Posterior vena cava (tissue), 2 donors: ENCODE measurements at places on chromosomes 7 and 10. TPM values are rescaled to one million over a fixed set of nuclear protein-coding genes. Genes with fewer than 3 reads are reported as not detected.

The TMEM178B gene
- 1.2 TPM for total RNA-seq

- DNase-seq: no peak
Measured at GRCh38 chr10:69802424-69803161, 887 bp downstream of the COL13A1 start.

GRCh38 chr10:33095867-33096815 lies 138.1 kb upstream of the ITGB1 start:
- no peak for DNase-seq

DNA sequence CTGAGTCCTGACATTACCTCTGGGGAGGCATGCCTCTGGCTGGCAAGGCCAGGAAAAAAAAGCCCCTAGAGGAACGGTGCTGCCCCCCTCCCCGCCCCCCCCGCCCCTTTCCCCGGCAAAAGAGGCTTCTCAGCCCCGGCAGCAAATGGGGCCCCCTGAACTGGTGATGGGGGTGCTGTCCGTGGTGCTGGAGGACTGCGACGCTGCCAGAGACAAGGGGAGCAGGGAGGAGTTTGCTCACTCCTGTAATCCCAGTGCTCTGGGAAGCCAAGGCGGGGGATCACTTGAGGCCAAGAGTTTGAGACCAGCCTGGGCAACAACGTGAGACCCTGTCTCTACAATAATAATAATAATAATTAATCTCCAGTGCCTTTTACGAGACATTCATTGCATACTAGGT lies 23.7 kb downstream of the SRRM3 start:
- DNase-seq: no peak

DNA sequence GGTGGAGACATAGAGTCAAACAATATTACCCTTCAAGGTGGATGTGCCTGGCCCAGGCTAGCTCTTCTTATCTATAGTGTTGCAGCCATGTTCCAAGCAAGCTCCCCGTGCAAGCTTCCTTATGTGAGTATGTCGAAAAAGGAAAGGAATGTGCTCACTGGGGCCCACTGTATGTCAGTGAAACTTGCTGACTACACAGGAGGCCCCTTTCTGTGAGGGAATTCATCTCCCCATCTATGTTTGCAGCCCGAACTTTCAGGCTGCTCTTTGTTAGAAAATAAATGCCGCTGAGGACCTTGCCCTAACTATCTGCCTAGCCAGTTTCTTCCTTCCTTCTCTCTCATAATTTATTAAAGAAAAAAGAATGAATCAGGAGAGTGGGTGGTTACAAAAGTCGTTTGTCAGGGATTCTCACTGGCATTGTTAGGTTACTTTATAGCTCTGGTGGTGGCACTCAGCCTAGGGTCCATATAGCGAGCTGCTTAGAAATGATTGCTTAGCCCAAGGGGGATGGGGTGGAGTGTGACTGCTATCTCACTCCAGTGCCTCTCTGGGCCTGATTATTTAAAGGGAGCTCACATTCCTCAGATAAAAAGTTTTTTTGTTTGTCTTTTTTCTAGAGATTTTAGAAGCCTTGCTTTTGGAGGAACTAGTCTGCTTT lies 302.1 kb downstream of the ABCA13 start:
- DNase-seq: no peak

DNA sequence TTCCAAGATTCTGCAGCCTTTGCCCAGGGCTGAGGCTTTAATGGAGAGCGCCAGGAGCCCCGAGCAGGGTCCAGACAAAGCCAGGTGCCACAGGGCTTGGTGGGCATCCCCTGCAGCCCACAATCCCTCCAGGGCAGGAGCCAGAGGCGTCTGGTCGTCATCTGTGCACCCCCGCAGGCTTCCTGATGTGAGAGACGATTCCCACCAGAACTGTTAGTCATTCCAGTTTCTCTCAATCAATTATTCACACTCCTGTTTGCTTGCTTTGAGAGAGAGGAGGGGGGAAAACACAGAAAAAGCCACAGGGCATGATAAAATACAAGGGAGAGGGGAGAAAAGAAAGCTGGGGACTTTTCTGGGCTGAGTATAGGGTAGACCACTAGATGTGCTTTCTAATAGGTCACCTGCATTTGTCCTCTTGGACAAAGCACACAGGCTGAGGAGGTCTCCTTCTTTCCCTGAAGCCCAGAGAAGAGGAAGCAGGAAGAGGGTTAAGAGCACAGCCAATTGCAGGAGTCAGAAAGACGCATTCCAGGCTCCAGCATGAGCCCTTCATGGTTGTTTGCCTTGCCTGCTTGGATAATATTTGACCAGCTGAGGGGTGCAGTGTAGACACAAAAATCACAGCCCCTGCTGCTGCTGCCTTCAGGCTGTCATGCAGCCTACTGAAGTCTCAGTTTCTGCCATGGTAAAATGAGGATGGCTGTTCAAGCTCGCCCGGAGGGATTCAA lies 194.4 kb downstream of the PLXNA4 start:
- DNase-seq: no peak

- DNase-seq: no peak
Measured at GRCh38 chr7:3246127-3246526, 54.9 kb upstream of the SDK1 start.

GRCh38 chr7:110943701-110944345 lies 147.1 kb upstream of the LRRN3 start:
- no peak for DNase-seq

- DNase-seq: no peak
Measured at GRCh38 chr7:140440593-140440992, 36.7 kb downstream of the RAB19 start.

GRCh38 chr7:138091032-138091431 lies 14.8 kb downstream of the AKR1D1 start:
- no peak for DNase-seq

DNA sequence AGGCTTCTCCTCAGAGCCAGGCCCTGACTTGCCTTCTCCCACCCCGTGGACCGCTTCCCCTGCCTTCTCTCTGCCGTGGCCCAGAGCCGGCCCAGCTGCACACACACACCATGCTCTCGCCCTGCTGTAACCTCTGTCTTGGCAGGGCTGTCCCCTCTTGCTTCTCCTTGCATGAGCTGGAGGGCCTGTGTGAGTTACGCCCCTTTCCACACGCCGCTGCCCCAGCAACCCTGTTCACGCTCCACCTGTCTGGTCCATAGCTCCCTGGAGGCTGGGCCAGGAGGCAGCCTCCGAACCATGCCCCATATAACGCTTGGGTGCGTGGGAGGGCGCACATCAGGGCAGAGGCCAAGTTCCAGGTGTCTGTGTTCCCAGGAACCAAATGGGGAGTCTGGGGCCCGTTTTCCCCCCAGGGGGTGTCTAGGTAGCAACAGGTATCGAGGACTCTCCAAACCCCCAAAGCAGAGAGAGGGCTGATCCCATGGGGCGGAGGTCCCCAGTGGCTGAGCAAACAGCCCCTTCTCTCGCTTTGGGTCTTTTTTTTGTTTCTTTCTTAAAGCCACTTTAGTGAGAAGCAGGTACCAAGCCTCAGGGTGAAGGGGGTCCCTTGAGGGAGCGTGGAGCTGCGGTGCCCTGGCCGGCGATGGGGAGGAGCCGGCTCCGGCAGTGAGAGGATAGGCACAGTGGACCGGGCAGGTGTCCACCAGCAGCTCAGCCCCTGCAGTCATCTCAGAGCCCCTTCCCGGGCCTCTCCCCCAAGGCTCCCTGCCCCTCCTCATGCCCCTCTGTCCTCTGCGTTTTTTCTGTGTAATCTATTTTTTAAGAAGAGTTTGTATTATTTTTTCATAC lies 38.0 kb downstream of the LIMK1 start:
- no peak for DNase-seq

The PSD gene
- total RNA-seq: 0.24 TPM

The CLEC2L gene
- not detected for total RNA-seq

GRCh38 chr10:89304026-89304425 lies 2.2 kb downstream of the IFIT2 start:
- DNase-seq: no peak

DNA sequence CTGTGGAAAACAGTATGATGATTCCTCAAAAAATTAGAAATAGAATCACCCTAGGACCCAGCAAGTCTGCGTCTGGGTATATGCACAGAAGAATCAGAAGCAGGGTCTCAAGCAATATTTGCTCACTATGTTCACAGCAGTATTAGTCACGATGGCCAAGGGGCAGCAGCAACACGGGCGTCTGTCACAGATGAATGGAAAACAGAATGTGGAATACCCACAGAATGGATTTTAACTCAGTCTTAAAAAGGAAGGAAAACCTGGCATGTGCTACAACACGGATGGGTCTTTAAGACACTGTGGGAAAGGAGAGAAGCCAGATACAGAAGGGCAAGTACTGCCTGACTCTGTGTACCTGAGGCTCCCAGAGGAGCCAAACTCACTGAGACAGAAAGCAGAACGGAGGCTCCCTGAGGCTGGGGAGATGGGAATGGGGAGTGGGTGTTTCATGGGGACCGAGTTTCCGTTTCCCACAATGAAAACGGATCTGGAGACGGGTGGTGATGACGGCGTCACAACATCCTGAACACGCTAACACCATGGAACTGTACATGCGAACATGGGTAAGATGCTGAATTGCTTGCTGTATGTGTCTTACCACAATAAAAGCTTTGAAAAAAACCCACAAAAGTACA lies 36.7 kb upstream of the INPP5A start:
- DNase-seq: no peak

The WNT8B gene
- not detected for total RNA-seq

GRCh38 chr10:114026189-114027040 lies 17.3 kb upstream of the ADRB1 start:
- DNase-seq: no peak

- no peak for DNase-seq
Measured at GRCh38 chr7:158957921-158958491, 101.6 kb downstream of the DYNC2I1 start.

The CYP3A4 gene
- not detected for total RNA-seq

The HOXA1 gene
- total RNA-seq: 0.97 TPM

DNA sequence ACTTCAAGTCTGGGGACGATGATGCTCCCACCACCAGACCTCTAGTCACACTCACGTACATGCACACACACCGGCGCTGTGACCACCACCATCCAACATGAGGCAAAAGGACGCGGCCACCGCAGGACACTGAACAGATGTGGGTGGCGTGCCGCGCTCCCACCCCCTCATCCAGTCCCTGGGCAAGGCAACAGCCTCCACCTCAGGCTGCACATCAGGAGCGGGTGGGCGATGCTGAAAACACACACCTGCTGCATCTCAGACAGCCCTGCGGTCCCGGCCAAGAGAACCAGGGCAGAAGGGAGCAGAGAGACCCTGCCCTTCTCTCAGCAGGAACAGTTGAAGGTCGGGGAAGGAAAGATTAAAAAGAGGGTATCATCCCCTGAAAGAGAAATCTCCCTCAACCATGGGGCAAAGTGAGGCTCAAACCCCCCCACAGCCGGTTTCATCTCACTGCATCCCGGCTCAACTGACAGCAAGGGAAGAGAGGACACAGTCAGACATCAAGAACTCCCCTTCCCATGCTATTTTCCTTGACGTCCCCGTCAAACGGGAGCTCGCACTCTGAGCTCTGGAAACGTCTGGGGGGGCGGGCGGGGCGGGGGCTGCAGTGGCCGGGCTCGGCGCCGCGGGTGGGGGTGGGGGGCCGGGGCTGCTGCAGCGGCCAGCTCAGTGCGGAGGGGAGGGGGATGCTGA lies 1.1 kb downstream of the CAMK2G start:
- DNase-seq: no peak

The CREB5 gene
- 21.9 TPM for total RNA-seq

GRCh38 chr10:53569455-53569854 lies 796.9 kb upstream of the MBL2 start:
- no peak for DNase-seq

The ARHGEF35 gene
- 7.7 TPM for total RNA-seq

DNA sequence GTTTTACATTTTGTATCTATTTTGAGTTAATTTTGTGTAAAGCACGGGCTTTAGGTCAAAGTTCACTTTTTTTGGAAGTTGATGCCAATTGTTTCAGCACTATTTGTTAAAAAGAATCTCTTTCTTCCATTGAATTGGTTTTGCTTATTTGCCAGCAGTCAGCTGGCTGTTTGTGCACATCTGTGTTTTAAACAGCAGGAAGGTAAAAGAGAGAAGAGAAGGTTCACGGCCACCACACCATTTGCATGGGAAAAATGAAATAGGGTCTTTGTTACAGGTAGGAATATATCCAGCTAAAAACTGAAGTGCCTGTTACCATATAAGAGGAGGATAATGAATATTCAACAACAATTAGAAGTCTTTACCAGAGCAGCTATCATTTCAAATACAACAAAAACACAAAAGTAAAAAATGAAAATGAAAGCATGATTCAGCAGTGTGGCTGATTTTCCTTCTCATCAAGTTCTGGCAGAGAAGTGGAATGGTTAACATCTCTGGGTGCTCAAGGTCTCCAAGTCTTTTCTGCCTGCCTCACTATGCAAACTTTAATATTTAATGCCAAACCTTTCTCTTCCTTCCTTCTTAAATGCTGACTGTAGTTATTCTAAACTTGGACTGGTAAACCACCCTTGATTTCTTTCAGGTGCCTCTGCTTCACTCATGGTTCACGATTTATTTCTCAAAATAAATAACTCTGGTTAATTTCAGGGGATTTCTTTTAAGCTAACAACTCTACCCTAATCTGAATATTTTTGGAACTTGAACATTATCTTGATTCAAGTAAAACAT lies 841.5 kb downstream of the GRM8 start:
- no peak for DNase-seq

DNA sequence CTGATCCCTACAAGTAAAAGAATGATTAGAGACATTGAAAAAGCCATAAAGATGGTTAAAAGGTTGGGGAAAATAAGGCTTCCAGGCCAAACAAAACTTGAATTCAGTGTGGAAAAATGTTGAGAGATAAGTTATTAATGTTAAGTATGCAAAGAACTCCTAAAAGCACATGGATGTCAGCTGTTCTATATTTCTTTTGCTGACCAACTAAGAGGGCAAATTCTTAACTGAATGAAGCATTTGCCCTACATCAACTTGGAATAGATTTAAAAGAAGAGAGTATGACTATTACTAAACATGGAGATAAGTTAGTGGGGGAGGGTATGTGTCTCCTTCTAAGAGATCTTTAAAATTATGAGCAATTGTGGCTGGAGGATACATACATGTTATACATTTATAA lies 124.8 kb downstream of the KIAA1217 start:
- DNase-seq: no peak

DNA sequence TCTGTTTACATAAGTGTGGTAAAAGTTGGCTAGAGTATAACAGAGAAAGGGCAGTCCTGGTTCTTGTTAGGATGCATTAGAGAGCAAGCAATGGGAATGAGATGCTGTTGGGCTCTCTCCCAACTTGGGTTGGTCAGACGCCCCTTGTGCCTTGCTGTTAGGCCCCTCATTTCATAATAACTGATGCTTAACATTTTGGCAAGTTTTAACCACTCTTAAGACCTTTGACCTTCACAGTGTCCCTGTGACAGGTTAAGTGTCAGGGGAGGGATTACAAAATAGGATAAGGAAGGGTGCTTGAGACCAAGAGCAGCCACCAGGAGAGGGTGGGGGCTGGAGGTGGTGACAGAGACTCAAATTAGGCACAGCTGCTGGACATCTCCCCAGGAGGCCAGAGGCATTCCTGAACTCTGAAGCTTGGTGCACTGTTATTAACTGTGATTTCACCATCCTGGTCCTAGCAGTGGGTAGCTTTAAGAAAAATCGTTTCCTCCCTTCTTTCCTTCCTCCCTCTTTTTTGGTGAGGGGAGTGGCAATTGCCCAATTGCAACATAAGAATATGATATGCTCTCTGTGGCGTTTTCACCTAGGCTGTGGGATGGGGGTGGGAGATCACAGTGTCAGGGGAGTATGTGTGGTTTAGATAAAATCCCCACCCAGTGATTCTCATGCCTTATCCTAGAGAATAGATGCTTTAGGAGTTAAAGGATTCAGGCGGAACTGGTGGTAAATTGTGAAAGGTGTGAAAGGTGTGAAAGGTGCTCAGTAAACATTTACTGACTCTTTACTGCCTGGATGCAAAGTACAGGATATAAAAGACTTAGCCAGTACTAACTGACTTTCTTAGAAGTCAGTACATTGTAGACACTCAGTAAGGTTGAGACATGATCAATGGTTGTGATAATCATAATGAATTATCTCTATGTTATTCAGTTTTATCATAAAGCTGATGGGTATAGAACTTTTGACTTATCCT lies 270.5 kb downstream of the BICC1 start:
- DNase-seq: no peak
